Activated naive CD4-positive, alpha-beta T cell treated with anti-CD3 and anti-CD28 coated beads for 36 hours (primary cell): ENCODE measurements at places on chromosomes 2 and 18.

DNA sequence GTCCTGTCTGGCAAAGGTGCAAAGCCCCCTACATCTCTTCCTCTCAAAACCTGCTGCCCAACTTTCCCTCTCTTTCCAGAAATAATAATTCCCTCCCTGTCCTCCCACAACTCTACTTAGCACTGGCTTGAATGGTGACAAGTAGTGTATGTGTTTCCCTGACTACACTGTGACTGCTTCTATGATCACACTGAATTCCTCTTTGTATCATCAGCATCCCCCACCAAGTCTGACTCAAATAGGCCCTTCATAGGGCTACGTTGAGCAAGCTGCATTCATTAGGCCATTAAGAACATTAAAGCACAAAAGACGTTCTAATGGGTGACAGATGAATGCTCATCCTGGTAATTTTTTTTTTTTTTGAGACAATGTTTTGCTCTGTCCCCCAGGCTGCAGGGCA lies 13.7 kb upstream of the ST3GAL5 start:
- no peak for DNase-seq

- DNase-seq, result no peak
Observed at GRCh38 chr18:22098563-22098989, 70.8 kb upstream of the GATA6 start.

GRCh38 chr2:121890041-121890440 lies 134.6 kb downstream of the TSN start:
- no peak for DNase-seq

- DNase-seq, result no peak
Observed at GRCh38 chr2:152354069-152354755, 19.2 kb downstream of the FMNL2 start.

GRCh38 chr2:52976143-52976949 lies 791.3 kb upstream of the CHAC2 start:
- DNase-seq, result no peak

DNA sequence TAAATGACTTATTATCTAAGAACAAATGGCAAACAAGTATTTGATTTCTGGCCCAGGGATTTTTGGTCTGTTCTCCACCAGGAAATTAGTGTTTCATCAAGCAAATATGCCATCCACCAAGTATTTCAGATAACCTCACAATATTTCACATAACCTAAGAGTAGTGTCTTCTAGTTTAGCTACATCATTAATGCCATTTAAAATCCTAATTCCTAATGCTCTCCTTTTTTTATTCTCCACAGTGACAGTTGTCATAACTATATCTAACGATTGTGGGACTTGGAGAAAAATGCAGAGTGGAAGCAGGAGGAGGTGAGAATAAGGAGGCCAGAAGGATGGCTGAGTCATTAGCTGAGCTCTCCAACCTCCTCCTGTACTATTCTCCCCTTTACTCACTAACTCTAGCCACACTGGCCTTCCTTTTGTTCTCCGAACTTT lies 58.5 kb upstream of the CTLA4 start:
- DNase-seq, result no peak

- DNase-seq, result no peak
Observed at GRCh38 chr2:133045787-133046186, 375.8 kb upstream of the LYPD1 start.

- DNase-seq, result no peak
Observed at GRCh38 chr2:157940024-157940423, 63.9 kb upstream of the ACVR1 start.

DNA sequence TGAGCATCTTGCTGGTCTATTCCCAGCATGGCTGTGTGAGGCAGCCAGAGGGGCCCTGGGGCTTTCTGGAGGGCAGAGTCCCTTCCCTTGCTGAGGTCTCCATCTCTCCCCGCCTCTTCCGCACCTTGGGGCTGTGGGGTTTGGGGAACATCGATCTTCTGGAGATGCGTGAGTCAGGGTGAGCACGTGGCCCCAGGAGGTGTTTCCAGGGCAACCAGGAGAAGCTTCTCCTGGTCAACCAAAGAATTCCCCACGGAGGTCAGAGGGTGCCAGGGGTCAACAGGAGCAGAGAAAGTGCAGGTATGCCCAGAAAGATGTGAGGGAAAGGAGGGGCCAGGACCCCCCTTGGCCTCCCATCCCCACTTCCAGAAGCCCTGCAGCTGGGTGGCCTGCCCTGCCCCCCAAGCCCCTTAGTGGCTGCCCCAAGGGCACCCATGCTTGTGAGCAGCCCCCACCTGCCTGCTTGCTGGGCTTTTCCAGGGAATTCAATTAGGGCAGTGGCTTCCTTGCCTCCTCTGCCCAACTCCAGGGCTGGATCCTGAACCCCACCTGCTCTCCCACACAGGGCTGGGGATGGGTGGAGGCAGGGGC lies 2.8 kb upstream of the PROM2 start:
- no peak for DNase-seq

DNA sequence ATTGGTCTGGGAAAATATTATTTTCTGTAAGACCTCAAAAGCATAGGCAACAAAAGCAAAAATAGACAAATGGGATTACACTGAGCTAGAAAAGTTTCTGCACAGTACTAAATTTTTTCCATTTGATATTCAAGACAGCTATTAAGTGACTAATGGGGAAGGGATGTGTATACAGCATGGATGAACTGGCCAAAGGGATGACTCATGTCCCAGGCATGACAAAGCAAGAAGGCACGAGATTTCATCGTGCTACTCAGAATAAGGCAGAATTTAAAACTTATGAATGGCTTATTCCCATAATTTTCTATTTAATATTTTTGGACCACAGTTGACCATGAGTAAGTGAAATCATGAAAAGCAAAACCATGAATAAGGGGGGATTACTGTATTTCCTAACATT lies 1250.1 kb upstream of the GYPC start:
- no peak for DNase-seq

- no peak for DNase-seq
Observed at GRCh38 chr2:31401580-31401979, 13.0 kb downstream of the XDH start.

- no peak for DNase-seq
Observed at GRCh38 chr2:54191361-54192135, 64.5 kb downstream of the TSPYL6 start.

DNA sequence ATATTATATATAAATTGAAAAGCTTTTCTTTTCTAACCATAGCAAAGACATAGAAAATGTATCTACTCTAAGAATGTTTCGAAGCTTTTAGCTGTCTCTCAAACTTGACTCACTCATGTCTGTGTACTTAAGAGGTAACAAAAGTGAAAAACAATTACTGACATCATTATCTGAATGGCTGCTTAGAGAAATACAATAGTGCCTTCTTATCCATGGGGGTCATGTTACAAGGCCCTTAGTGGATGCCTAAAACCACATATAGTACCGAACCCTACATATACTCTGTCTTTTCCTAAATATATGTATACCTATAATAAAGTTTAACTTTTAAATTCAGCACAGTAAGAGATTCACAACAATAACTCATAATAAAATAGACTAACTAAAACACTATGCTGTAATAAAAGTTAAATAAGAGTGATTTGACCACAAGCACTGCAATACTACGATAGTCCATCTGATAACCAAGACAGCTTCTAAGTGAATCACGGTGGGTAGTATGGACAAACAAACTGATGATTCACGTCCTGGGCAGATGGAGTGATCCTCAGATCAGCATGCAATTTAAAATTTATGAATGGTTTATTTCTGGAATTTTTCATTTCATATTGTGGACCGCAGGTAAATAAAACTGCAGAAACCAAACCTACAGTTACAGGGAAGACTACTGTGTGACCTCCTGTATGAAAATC lies 246.2 kb downstream of the XIRP2 start:
- no peak for DNase-seq

DNA sequence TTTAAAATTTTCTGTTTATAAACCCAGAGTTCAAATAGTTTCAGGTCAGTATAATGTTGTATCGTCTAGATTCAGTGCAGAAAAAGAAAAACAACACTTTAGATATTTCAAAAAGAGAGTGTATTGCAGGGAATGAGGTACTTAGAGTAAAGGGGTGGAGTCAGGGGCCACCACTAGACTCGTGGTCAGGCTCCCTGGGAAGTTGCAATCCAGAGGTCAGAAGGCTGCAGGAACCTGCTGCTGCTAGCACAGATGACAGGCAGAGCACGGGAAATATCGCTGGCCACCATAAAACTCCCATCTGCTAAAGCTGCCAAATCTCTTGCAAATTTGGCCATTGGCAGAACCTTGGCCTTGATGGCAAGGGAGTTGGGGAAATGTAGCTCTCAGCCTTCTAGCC lies 64.6 kb downstream of the THNSL2 start:
- no peak for DNase-seq

- DNase-seq, result no peak
Observed at GRCh38 chr18:31048216-31048615, 5.7 kb upstream of the DSC3 start.

- DNase-seq, result no peak
Observed at GRCh38 chr18:47434214-47434746, 182.8 kb upstream of the SKOR2 start.

DNA sequence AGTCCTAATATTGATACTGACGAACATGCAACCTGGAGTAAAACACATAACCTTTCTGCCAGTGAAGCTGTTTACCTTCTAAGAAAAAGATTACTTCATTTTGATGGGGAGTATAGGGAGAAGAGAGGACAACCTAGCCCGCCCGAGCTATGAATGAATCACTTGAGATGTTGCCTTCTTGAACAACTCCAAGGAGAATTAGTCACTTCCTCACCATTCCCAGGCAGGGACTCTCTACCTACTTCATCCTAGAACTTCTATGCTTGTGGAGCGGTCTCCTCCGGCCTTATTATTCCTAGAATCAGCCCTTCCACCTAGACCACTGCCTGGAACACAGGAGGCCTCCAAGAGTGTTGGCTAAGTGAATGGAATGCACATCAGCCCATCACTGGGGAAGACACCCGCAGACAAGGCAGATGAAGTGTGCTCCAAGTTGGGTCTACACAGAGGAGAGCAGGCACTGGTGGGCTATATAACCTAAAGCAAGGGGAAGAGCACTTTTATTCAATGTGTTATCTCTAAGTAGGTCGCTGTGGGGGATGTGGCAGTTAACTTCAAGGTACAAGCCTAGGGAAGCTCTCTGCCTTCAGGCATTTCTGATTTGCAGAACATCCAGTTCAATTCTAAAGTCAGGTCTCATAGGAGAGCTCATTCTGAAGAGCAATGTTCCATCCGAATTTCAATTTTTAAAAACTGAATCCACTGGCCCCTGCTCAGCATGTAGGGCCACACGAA lies 57.4 kb downstream of the STK39 start:
- no peak for DNase-seq

- no peak for DNase-seq
Observed at GRCh38 chr2:227834916-227835650, 21.4 kb downstream of the CCL20 start.

- DNase-seq, result no peak
Observed at GRCh38 chr2:195642679-195643068, 14.4 kb upstream of the SLC39A10 start.

DNA sequence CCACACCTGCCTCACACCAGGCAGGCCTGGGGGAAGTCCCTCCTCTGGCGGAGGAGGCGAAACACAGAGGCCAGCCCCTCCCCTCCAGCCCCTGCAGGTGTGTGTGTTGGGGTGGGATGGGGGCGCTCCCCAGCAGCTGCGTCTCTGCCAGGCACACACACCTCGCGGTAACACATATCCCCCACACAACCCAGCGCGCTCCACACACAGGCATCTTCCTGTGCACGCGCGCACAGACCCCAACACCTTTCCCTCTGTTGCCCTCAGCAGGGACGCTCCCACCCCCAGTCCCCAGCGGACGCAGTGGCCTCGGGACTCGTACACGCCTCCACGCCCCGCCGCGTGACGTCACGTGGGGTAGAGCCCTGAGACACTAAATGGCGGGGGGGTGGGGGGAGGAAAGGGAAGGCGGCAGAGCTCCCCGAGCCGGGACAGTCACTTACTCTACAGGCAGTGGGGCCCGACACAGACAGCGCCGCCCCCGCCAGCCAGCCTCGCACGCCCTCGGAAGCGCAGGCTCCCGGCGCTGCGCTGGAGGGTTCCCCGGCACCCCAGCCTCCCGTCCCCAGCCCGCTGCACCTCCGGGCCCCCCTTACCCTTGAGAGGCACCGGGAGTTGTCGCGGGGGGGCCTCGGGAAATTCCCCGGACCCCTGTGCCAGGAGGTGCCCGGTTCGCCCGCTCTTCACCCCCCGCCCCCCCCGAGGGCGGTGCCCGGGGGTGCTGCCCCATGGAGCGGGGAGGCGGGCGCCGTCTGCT lies at the start of gene WNT10A:
TSS of gene WNT10A (plus strand) at position 751 of the 757 bp plus-strand sequence. CDS start 144 bp downstream, outside the sequence.
- peak; percentile 80 for DNase-seq

DNA sequence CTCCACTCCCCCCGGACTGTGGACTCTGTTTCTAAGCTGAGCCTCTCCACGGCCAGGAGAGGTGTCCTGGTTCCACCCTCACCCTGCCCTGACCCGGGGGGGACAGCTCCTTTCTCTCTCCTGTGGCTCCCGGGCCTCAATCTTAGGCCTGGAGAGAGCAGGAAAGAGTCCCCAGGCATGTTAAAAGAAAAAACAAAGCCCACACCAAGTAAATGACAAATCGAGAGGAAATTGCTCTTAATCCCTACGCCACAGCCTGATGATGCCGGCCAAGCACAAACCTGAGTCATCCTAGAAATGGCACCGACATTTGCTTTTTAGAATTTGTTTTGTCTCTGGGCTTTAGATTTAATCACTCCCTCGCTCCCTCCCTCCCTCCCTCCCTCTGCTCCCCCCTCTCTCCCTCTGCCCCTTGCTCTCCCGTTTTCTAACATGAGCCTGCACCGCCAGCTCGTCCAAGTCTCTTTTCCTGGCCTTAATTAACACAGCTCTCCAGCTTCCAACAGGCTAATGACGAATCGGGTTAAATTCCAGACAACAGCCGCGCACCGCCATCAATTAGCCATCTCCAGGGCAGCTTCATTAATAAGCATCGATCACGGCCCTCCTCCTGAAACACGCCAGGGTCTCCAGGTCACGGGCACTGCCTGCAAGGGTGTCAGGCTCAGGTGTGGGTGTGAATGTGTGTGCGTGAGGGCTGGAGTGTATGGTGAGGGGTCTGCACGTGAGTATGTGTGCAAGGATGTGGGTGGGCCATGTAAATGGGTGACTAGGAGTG lies 230.8 kb downstream of the CELF4 start:
- no peak for DNase-seq

DNA sequence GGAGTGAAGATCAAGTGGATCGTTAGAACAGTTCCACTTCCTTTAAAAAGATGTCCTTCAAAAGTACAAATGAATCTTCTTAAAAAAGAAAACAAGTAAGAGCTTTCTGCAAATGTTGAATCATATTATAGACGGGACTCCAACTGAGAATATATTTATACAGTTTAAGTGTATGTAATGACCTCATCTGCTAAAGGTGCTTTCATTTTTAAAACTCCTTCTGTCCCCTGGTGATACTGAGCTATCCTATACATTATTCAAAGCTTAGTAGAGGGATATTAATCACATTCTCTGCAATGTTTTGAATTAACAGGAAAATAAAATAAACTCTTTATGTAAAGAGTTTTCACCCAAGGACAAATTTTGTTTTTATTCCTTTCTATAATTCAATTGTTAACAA lies 420.7 kb upstream of the SLC8A1 start:
- no peak for DNase-seq

- no peak for DNase-seq
Observed at GRCh38 chr2:215542690-215543089, 106.8 kb upstream of the FN1 start.
